AG09319 (cell line): ENCODE measurements at places on chromosomes 11 and 22.

GRCh38 chr22:19974935-19975706 is 33.5 kb upstream of the TXNRD2 start:
- no peak for DNase-seq

DNA sequence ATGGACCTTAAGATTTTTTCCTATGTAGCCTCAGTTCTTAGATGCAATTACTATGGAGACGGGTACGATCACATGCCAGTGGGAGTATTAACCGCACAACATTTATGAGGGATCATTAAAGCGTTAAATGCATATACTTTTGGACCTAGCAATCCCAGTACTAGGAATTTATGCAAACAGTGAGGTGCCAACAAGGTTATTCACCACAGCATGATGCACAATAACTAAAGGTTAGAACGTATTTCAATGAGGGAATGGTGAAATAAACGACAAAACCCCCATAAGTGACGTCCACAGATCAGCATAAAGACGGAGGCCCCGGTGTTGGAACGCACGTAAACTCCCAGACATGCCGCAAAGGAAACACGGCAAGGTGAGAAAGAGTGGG is 539 bp downstream of the SIRT3 start:
- no peak for DNase-seq

GRCh38 chr22:28955817-28956216 is 72.4 kb downstream of the ZNRF3 start:
- no peak for DNase-seq

DNA sequence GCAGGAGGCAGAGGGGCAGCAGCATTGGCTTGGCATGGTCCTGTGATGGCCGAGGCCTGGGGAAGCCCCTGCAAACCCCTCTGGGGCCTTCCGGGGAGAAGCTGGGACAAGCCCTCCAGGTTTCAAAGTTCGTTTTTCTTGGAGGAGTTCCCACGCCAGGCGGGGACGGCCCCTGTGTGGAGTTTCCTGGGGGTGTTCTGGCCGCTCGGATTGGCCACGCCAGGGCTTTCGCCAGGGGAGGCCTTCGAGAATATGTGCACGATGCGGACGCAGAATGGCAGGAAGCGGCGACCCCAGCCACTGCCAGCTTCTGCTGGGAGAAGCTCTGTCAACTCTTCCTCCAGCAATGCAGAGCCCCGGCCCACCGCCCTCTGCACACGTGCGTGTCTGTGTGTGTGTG is 102.3 kb upstream of the ASPHD2 start:
- no peak for DNase-seq

GRCh38 chr22:42994917-42995562 is 19.9 kb downstream of the PACSIN2 start:
- peak; percentile 82 for DNase-seq

DNA sequence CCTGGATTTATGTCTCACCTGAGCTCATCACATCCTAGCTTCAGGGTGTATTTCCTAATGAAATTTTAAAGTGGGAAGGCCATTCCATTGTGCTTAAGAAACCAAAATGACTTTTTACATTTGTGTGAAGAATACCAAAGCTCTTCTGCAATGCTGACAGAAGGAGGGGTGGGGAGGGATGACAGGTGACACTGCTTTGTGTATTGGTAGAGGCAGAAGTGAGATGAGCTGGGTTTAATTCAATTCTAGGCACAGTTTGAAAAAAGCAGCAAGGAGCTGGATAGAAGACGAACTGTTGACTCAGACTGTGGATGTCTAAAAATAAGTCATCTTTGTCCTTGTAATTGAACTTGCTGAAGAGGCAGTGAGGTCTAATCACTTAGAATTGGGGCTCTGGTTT is 710.3 kb upstream of the KIRREL3 start:
- DNase-seq: no peak

GRCh38 chr11:31246451-31247165 is 122.9 kb downstream of the DCDC1 start:
- no peak for DNase-seq

GRCh38 chr11:131483453-131483852 is 113.0 kb downstream of the NTM start:
- no peak for DNase-seq

- no peak for DNase-seq
Measured at GRCh38 chr22:18113680-18114394, 3.2 kb downstream of the TUBA8 start.

GRCh38 chr11:77309401-77310085 is 8.1 kb upstream of the GDPD4 start:
- no peak for DNase-seq

- DNase-seq: no peak
Measured at GRCh38 chr22:33028234-33028633, 29.9 kb downstream of the SYN3 start.

- DNase-seq: no peak
Measured at GRCh38 chr22:40392618-40393017, 22.2 kb downstream of the SGSM3 start.

- peak; percentile 49 for DNase-seq
Measured at GRCh38 chr11:95095858-95096587, 6.4 kb downstream of the ENDOD1 start.

GRCh38 chr11:125348674-125349309 is 147.3 kb downstream of the FEZ1 start:
- no peak for DNase-seq

- DNase-seq: no peak
Measured at GRCh38 chr22:16987822-16988221, 20.2 kb downstream of the GAB4 start.

DNA sequence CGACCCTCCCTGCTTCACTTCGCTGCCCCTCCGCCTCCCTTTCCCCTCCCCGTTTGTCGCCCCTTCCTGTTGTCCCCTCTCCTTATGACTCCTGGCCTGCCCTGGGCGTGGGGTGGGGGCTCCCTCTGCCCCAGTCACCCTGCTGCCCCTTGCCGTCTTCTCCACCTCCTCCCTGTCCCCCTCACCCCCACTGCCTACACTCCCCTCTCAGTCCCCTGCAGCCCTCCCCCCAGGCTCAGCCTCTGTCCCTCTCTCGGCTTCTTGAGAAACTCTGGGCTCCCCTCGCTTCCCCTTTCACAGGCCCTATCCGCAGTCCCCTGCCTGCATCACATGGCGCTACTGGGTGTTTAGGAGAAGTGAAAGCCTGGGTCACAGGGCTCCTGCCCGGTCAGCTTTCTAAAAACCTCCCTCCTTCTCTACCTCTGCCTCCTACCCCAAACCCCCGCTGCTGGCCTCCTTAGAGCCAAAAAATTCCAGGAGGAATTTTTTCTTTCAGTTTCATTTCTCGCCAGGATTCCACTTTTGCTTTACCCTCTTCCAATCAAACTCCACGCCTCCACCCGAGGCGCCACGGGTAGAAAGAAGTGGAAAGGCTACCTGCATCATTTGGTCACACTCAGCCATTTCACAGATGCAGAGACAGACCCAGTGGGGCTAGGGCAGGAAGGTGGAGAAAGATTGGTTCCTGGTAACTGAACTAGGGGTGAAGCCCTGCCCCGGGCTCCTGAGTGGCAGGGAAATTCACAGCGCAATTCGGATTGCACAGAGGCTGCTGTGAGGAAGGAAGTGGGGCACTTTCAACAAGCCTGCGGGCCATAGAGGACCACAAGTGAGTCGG is at the start of gene SLC15A3:
Gene SLC15A3 (minus strand): TSS at position 273 of the 838 bp plus-strand sequence. CDS start 625 bp downstream, outside the sequence.
- DNase-seq: no peak

DNA sequence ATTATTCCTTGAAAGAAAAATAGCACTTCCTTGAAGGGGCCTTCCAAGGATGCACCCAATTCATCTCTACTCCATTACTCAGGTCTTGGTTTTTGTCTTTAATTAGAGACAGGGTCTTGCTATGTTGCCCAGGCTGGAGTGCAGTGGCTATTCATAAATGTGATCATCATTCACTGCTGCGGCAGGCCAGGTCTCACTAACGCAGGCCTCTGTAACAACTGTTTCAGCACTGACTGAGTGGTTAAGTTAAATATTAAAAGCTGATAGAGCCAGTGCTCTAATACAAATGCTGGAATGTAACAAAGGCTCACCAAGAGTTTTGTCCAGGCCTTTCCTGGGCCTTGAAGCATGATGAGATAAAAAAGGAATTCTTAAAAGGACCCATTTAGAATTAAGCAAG is 61.4 kb upstream of the GNAZ start:
- DNase-seq: no peak

- no peak for DNase-seq
Measured at GRCh38 chr11:45927332-45927683, 4.9 kb downstream of the LARGE2 start.

DNA sequence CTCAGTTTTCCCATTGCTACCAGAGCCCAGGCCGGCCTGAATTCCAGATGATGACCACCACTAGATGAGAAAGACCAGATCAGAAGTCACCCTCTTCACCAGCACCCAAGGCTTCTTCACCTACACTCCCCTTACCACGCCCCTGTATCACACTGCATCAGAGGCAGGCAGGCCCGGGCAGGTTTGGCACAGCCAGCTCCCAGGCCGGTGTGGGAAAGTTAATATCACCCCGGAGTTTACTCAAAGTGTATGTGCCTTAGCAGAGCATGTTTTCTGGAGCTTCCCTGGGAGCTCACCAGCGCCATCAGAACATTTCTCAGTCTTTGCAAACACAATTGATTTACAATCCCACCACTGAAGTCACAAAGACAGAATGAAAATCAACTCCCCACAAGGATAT is 47.5 kb upstream of the POU2AF1 start:
- no peak for DNase-seq

GRCh38 chr11:64514590-64514989 is 76.4 kb upstream of the SLC22A12 start:
- no peak for DNase-seq

DNA sequence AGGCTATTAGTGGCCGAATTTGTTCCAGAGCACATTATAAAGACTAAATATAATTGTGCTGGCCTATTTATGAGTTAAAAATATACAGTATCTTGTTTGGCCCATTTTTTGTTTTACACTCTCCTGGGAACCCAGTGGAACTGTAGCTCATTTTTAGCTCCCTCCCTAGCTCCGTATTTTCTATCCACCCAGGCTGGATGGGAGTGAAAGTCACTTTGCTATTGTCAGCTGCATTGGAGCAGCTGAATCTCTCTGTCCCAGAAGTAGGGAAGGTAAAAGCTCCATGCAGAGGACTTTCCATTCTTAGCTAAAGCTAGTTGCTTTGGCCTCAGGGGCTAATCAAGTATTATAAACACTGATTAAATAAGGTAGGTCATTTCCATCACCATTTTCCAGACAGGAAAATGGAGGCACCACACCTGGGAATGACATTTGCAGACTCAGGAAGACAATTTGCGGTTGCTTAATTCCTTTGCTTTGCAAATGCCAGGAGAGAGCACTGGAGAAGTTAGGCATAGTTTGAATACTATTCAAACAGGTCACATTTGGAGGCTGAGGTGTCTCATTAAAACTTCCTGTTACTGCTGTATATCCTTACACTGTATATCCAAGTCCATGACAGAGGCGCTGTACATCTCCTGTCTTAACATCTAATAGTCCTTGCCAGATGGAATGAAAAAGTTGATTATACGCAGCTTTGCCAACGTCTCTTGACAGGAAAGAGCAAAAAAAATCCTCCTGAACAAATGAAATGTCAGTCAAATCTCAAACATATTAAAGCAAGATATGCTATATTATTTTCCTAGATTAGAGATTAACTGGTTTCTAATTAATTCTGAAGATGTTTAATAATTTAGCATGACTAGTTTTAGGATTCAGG is 338.1 kb upstream of the KIRREL3 start:
- no peak for DNase-seq

- DNase-seq: peak; percentile 41
Measured at GRCh38 chr11:77547863-77548551, 41.7 kb upstream of the AQP11 start.

- DNase-seq: no peak
Measured at GRCh38 chr11:95498722-95499425, 267.9 kb upstream of the SESN3 start.

GRCh38 chr22:21012446-21013407 is 2.2 kb upstream of the P2RX6 start:
- no peak for DNase-seq
